ENCODE measurements at places on chromosomes 16 and 17.

- DNase-seq, result no peak
These were observed 91.4 kb downstream of the GRIN2A start for GRCh38 chr16:10090816-10091215.

DNA sequence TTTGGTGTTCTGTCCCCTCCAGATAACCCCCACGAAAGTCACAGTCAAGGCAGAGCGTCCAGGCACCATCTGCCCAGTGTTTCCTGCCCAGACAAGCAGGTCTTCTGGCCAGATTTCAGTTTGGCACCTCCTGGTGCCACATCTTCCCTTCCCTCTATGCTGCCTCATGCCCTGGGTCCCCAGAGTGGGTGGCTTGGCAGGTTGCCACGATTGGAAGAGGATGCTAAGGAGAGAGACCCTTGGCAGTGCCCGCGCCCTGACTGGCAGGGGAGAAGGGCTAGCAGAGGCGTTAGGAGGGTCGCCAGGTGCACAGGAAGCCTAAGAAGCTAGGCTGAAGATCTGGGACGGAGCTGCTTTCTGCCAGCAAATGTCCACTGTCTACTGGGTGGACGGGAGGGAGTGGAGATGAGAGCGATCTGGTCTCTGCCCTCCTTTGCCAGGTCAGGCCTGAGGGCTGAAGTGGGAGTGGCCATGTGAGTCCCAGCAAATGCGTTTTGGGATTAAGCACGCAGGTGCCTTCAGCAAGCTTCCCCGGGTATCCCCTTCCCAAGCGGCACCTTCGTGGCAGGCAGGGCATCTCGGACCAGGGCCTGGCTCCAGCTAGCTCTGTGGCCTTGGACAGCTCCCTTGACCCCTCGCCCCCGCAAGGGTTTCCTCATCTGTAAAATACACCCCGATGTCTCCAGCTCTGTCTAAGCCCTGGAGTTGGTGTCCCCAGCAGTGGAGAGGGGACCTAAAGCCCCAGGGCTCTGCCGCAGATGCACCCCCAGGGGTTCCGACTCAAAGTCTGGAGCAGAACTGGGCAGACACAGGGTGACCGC is 13.4 kb upstream of the CD300A start:
- no peak for DNase-seq

DNA sequence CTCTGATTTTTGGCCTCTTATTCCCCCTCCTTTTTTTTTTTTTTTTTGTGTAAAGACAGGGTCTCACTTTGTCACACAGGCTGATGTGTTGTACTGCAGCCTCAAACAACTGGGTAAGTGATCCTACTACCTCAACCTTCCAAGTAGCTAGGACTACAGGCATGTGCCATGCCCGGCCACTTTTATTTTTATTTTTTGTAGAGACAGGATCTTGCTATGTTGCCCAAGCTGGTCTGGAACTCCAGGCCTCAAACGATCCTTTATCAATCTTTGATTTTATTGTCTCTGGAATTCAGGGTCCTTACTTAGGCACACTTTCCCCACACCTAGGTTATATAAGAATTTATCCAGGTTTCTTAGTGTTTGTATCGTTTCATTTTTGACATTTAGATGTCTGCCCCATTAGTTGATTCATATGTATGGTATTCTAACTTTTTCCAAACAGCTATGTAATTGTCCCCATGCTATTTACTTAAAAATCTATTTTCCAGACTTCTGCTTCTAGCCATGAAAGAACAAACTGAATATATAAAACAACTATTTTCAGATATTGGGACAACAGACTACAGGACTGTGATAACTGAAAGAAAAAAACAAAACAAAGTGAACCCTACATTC is 13.9 kb downstream of the CMC2 start:
- no peak for DNase-seq

GRCh38 chr16:28163699-28164098 is 48.1 kb downstream of the XPO6 start:
- no peak for DNase-seq

- no peak for DNase-seq
These were observed 59.0 kb upstream of the ATP2A3 start for GRCh38 chr17:4023220-4023619.

- no peak for DNase-seq
These were observed 1.4 kb upstream of the SPHK1 start for GRCh38 chr17:76382803-76383545.
